ENCODE measurements at places on chromosomes 16 and 17. TPM values are rescaled to one million over a fixed set of nuclear protein-coding genes. Genes with fewer than 3 reads are reported as not detected.

GRCh38 chr17:19316761-19317358, 45.7 kb downstream of the B9D1 start:
- no peaks in the 10 kb centered on the region for H3K36me3 ChIP-seq
- peaks cover 30% of the 10 kb centered on the region for H3K27me3 ChIP-seq
- DNase-seq, result no peak
- no peak overlapping the region for H3K4me3 ChIP-seq

DNA sequence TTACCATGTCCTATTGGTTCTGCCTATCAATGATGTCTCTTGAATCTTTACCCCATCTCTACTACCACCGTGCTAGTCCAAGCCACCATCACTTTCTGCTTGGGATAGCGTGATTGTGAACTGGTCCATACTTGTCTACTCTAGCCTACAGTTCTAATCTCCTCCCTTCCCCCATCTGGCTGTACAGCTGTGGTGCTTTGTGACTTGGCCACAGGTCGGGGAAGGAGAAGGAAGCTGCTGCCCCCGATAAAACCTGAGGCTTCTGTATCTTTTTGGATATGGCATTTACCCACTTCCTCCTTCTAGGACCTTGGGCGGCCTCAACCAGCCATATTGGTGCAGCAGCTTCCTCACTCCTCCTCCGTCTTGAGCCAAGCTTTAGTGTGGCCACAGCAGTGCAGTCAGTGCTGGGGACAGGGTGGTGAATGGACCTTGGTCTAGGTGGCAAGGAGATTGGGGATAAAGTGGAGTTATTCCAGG, 314 bp upstream of the ITGA2B start:
- peaks cover 20% of the 10 kb centered on the region for H3K27me3 ChIP-seq
- peak; percentile 18 for DNase-seq
- no peaks in the 10 kb centered on the region for H3K36me3 ChIP-seq
- H3K27ac ChIP-seq, result no peak overlapping the region
- H3K4me1 ChIP-seq, result peaks cover 24% of the 10 kb centered on the region
- no peak overlapping the region for H3K4me3 ChIP-seq

DNA sequence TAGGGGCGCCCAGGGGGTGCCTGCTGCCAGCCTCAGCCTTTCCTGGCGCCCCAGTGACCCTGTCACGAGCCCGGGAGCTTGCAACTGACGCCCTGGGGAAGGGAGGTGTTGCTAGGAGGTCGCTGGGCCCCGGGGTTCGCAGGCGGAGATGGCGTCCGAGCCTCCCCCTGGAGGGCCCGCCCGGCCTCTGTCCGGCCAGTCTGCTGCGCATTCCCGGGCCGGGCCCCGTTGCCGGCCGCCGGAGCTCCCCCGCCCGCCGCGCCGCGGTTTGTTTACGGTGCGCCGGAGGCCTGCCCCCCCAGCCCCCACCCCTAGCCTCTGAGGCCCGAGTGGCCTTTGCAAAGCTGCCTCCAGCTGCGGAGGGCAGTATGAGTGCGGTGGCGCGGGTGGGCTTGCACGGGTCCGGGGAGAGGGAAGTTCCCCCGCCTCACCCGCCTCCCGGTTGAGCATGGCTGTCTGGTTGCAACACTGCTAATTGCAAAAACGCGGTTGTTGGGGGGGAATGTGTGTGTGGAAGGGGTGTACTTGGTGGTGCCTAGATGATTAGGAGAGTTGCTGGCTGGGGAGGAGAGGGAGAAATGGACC, 514 bp downstream of the THRA start:
- peaks cover 30% of the 10 kb centered on the region for H3K4me1 ChIP-seq
- peak; percentile 63 for DNase-seq
- H3K36me3 ChIP-seq, result no peaks in the 10 kb centered on the region
- peak overlapping the region; percentile 93 for H3K4me3 ChIP-seq

GRCh38 chr17:2485543-2485942, 26.1 kb downstream of the METTL16 start:
- H3K4me3 ChIP-seq, result no peak overlapping the region
- H3K27ac ChIP-seq, result peak overlapping the region; percentile 65
- H3K27me3 ChIP-seq, result no peaks in the 10 kb centered on the region
- DNase-seq, result no peak
- H3K4me1 ChIP-seq, result peaks cover 26% of the 10 kb centered on the region

- H3K36me3 ChIP-seq, result peaks cover 53% of the 10 kb centered on the region
- H3K4me3 ChIP-seq, result peak overlapping the region; percentile 84
- H3K4me1 ChIP-seq, result peaks cover 40% of the 10 kb centered on the region
- peak overlapping the region; percentile 90 for H3K27ac ChIP-seq
- no peaks in the 10 kb centered on the region for H3K27me3 ChIP-seq
- DNase-seq, result no peak
Observed at GRCh38 chr17:64497565-64498035, 746 bp upstream of the POLG2 start.

GRCh38 chr17:8338753-8339140, 893 bp upstream of the ODF4 start:
- H3K36me3 ChIP-seq, result no peaks in the 10 kb centered on the region
- H3K27ac ChIP-seq, result no peak overlapping the region
- no peak overlapping the region for H3K4me3 ChIP-seq
- H3K4me1 ChIP-seq, result peaks cover 20% of the 10 kb centered on the region
- no peak for DNase-seq
- H3K27me3 ChIP-seq, result no peaks in the 10 kb centered on the region

GRCh38 chr17:9199571-9200551, 178.6 kb downstream of the NTN1 start:
- no peak overlapping the region for H3K27ac ChIP-seq

GRCh38 chr17:47959825-47960655, 2.4 kb upstream of the PRR15L start:
- no peaks in the 10 kb centered on the region for H3K36me3 ChIP-seq
- no peak overlapping the region for H3K27ac ChIP-seq
- no peaks in the 10 kb centered on the region for H3K27me3 ChIP-seq
- no peak for DNase-seq
- no peaks in the 10 kb centered on the region for H3K4me1 ChIP-seq
- no peak overlapping the region for H3K4me3 ChIP-seq

DNA sequence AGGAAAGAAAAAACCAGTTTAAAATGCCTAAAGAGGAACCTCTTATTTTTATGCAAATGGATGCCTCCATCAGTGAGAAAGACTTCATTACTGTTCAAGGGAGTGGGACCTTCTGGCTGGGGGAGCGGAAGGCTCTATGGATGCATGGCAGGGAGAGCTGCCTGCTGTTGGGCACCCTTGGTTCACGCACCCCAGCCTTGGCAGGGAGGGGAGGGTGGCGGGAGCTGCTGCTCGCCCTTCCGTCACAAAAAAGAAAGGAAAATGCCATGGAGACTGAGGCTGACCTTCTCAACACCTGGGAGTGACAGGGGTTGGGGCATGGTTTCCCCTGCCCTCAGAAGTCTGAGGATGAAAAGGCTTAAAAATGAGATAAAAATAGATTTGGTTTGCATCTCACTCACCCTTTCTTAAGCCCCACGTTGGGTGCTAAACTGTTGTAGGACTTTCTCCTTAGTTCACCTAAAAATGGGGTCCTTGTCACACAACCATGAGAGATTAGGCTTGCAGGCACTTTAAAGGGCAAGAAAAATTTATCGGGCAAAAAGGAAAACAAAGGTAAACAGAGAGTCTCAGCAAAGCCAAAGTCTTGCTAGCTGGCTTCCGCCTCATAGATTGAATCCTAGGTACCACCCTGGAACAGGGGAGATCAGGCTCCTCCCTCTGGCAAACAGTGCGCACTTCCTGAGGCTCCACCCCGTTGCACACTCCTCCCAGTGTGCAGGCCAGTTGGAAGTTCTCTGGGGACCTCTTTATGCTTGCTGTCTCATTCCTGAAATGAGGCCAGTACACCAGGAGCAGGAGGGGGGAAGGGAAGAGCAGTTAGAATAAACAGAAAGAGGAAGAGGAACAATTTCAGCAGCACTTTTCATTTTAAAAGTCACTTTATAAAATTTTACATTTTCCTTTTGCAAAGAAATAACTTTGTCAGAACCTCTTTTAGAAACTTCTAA, 31.6 kb downstream of the PHKB start:
- peaks cover 26% of the 10 kb centered on the region for H3K4me1 ChIP-seq
- H3K36me3 ChIP-seq, result peaks cover 5% of the 10 kb centered on the region
- H3K4me3 ChIP-seq, result peak overlapping the region; percentile 52
- H3K27me3 ChIP-seq, result no peaks in the 10 kb centered on the region
- H3K27ac ChIP-seq, result peak overlapping the region; percentile 70
- DNase-seq, result peak; percentile 65

- no peaks in the 10 kb centered on the region for H3K27me3 ChIP-seq
- H3K27ac ChIP-seq, result no peak overlapping the region
- DNase-seq, result no peak
- peaks cover 13% of the 10 kb centered on the region for H3K4me1 ChIP-seq
- no peak overlapping the region for H3K4me3 ChIP-seq
- peaks cover 34% of the 10 kb centered on the region for H3K36me3 ChIP-seq
Observed at GRCh38 chr17:75630071-75630917, 2.9 kb upstream of the SMIM5 start.

DNA sequence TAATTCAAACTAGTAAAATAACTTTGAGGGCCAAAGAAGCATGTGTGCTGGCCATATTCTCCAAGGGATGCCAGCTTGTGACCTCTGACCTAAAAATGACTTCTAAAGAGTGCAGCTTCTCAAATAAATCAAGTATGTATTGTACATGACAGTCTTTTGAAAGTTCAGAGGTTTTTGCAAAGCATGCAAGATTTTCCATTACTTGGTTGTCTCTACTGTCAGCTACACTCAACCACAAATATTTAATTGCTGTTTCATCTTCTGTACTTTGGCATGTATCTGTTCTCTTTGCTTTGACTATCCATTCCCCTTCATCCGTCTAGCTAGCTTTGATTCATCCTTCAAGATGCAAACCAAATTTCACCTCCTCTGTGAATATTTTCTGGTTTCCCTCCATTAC, 121.9 kb upstream of the HS3ST2 start:
- no peak for DNase-seq
- peaks cover 3% of the 10 kb centered on the region for H3K27me3 ChIP-seq
- no peak overlapping the region for H3K27ac ChIP-seq
- no peaks in the 10 kb centered on the region for H3K36me3 ChIP-seq
- no peak overlapping the region for H3K4me3 ChIP-seq

DNA sequence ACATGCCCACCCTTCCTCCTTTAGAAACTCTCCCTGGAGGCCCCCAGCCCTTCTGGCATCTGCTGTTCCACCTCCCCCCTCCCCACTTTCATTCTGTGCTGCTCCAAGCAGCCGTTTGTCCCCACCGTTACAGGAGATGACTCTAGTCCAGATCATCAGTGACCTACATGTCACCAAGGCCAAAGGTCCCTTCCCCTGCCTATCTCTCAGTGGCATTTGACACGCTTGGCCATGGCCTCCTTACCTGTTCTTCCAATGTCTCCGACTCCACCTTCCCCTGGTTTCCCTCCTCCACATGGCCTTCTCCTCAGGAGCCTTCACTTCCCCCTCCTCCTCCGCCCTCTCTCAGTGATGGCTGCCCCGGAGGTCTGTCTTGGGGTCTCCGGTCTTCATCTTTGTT, 9.4 kb downstream of the TMEM92 start:
- no peak overlapping the region for H3K27ac ChIP-seq
- no peak for DNase-seq
- H3K36me3 ChIP-seq, result no peaks in the 10 kb centered on the region
- H3K27me3 ChIP-seq, result no peaks in the 10 kb centered on the region
- H3K4me1 ChIP-seq, result peaks cover 69% of the 10 kb centered on the region

DNA sequence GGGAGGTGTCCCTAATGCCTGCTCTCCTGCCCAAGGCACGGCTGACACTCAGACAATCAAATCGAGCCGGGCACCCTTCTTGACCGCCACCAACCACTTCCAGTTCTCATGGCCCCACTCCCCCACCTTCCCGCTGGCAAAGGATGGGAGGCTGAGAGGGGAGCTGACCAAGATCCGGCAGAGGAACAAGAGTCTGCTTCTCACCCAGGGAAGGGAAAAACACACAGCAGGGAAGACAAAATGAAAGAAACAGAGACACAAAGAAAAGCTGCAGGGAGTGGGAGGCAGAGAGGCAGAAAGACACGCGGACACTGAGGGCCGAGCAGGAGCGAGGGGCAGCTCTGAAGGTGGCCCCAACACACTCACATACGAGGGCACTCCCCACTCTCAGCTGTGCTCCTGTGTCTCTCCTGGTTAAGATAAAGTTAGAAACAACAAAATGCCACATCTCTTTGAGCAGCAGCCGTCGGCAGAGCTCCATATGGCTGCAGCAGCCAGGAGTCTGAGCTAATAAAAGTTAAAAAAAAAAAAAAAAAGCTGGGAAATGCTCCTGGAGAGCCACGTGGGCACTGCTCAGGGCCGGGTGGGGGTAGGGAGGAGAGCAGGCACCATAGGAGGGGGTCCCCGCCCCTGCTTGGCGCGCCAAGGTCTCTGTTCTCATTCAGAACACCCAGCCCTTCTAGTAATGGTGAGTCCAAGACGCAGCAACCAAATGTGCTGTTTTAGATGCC, 7.4 kb downstream of the LRRC75A start:
- no peaks in the 10 kb centered on the region for H3K27me3 ChIP-seq
- H3K4me3 ChIP-seq, result no peak overlapping the region
- H3K27ac ChIP-seq, result no peak overlapping the region

DNA sequence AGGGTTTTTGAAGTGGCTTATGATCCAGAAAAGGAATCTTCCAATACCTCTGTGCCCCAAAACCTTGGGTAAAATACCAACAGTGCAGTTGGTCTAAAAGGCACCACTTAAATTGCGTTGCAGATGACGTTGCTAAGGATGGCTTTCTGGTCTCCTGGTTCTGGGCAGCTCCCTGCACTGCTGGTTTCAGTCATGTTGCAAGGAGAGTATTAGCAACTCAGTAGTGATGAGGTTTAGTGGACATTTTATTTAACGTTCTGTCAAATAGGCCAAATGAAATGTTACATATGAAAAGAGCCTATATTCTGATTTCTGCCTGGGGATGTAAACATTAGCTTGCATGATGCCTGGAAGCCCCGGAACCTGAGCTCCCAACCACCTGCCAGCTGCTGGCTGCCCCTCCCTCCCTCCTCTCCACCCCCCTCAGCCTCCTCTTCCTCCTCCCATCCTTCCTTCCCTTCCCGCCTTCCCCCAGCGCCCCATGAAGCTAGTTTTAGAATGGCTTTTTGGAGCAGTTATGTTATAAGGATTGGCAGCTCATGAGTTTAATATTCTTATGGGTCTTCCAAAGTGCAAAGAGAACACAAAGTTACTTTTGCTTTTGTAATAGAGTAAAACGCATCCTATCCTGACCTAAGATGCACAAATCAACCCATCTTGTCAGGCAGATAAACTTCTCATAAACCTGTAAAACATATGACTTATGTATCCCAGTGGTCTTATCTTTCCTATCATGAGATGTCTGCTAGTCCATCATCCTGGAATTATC, 20.7 kb downstream of the CD7 start:
- peaks cover 46% of the 10 kb centered on the region for H3K4me1 ChIP-seq
- peaks cover 8% of the 10 kb centered on the region for H3K27me3 ChIP-seq

SDR42E2 gene
- not detected for polyA plus RNA-seq

SLC38A7 gene
- 7.4 TPM for polyA plus RNA-seq

SLC47A1 gene
- 0.44 TPM for polyA plus RNA-seq

TMEM204 gene
- polyA plus RNA-seq, result 1.5 TPM

C17orf50 gene
- polyA plus RNA-seq, result not detected
